ENCODE measurements at places on chromosomes 5 and 9. TPM values are rescaled to one million over a fixed set of nuclear protein-coding genes. Genes with fewer than 3 reads are reported as not detected.

The TAF11L5 gene
- total RNA-seq = not detected

The GAS1 gene
- total RNA-seq = 0.82 TPM

The SLC34A1 gene
- total RNA-seq = 0.13 TPM

The ZER1 gene
- 48.6 TPM for total RNA-seq

The ADAMTS19 gene
- total RNA-seq = 0.13 TPM

The EMB gene
- 163 TPM for total RNA-seq

The FAXDC2 gene
- total RNA-seq = 0.29 TPM

The SLC36A3 gene
- not detected for total RNA-seq
